PC-3 (cell line): ENCODE measurements at places on chromosomes 4 and X.
A peak's percentile ranks its signal among the peaks of the same experiment; 100 is the strongest.

GRCh38 chr4:68272860-68273259, 27.4 kb upstream of the TMPRSS11B start:
- H3K27ac ChIP-seq = no peak overlapping the region
- no peaks in the 10 kb centered on the region for H3K36me3 ChIP-seq
- no peaks in the 10 kb centered on the region for H3K27me3 ChIP-seq
- DNase-seq = peak; percentile 27
- peaks cover 20% of the 10 kb centered on the region for H3K4me1 ChIP-seq
- no peak overlapping the region; the same call in 1 of the 2 replicates for H3K4me3 ChIP-seq

- H3K4me3 ChIP-seq = no peak overlapping the region
- H3K4me1 ChIP-seq = no peaks in the 10 kb centered on the region
- no peak for DNase-seq
- H3K27me3 ChIP-seq = no peaks in the 10 kb centered on the region
Observed at GRCh38 chr4:174654634-174655033, 132.3 kb upstream of the HPGD start.

DNA sequence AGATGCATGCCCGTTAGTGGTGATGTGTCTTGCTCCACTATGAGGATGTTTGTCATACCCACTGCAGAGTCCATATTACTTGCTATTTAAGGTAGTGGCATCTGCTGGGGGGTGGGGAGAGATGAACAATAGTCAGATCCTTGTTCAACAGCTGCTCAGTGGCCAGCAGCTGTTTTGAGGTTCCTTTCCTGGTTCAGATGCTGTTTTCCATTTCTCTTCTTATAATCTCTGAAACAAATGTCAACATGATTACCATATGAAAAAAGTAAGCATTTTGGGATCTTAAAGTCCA, 1567.9 kb upstream of the TENM3 start:
- no peak overlapping the region for H3K27ac ChIP-seq
- H3K36me3 ChIP-seq = no peaks in the 10 kb centered on the region
- no peak overlapping the region for H3K4me3 ChIP-seq
- no peak for DNase-seq
- H3K27me3 ChIP-seq = no peaks in the 10 kb centered on the region
- no peaks in the 10 kb centered on the region for H3K4me1 ChIP-seq

DNA sequence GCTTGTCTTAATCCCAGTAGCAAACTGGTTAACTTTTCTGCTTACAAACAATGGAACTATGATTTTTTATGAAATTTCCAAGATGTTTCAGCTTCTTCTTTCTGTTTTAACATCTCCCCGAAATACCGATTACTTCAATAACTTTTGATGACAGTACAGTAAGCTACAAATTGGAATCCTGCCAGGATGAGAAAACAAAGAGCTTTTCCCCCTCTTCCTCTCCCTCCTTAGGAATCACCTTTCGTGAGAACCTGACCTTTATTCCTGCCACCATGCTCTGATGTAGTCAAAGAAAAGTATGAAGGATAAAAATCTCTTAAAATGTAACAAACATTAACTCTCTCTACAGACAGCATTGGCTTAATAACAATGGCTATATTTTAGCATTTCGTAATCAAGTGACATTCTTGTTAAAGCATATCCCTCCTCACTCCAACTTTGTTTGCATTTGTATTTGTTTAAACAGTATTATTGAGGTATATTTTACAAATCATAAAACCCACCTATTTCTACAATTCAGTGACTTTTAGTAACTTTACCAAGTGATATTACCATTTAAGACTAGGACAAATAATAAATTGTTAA, 148.7 kb upstream of the NAP1L5 start:
- peak overlapping the region; percentile 46 for H3K27ac ChIP-seq
- peak; percentile 46 for DNase-seq
- no peak overlapping the region for H3K4me3 ChIP-seq
- no peaks in the 10 kb centered on the region for H3K27me3 ChIP-seq

DNA sequence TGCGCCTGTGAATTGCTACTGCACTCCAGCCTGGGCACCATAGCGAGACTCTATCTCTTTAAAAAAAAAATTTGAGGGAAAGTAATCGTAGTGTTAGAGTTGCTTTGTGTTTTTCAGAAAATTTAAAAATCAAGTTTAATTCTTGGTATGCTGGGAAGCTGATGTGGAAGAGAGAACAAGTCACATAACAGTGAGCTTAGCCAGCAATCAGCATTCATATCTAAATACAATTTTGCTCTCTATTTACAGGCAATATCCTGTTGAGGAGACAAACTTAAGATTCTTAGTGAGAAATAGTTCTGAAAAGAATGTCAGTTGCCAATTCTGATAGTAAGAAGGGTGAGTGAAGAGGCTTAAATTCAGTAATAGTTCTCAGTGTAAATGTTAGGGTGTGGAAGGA, 9.6 kb upstream of the NDUFC1 start:
- no peak overlapping the region for H3K27ac ChIP-seq
- H3K4me1 ChIP-seq = no peaks in the 10 kb centered on the region
- no peaks in the 10 kb centered on the region for H3K36me3 ChIP-seq
- no peak for DNase-seq
- H3K27me3 ChIP-seq = no peaks in the 10 kb centered on the region

DNA sequence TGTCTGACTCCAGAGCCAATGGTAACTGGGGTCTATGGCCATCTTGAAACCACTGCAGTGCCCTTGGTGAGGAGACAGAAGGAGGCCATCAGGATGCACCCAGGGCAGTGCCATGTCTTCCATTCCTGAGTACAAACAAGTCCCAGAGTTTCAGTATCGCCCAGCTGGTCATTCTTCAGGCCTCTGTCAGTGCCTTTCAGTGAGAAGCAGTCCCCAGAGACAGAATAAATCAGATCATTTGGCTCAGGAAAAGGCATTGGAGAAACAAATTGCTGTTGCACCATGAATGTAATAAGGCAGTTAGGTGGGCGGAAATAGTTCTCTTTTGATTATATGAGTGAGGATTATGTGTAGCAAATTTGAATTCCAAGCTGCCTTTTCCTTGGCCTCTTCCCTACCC, 21.3 kb downstream of the ADGRG4 start:
- H3K36me3 ChIP-seq = no peaks in the 10 kb centered on the region
- no peaks in the 10 kb centered on the region for H3K27me3 ChIP-seq
- DNase-seq = no peak
- H3K4me3 ChIP-seq = no peak overlapping the region
- H3K4me1 ChIP-seq = 0 out of 2 replicates have a peak, but pooled peaks cover 3% of the 10 kb centered on the region

DNA sequence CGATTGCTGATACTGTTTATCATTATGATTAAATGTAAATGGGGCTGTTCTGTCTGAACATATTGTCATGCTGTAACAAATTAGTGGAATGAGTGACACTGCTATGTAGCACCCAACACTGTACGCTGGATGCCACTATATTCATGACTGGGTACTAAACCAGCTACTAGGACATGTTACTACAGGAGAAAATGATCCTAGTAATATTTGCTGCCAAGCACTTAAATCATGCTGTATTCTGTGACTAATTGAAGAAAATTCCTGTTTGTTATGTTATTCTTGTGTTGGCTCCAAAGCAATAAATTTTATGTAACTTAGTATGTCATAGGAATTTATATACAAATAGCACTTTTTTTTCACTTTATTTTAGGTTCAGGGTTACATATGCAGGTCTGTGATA, 804.2 kb downstream of the CENPC start:
- no peaks in the 10 kb centered on the region for H3K27me3 ChIP-seq
- no peaks in the 10 kb centered on the region for H3K36me3 ChIP-seq
- peak; percentile 78 for DNase-seq

GRCh38 chr4:147617173-147617840, at the start of gene TMEM184C:
TMEM184C (plus strand) TSS chr4:147617397; CDS start chr4:147617957, 560 bp downstream.
- H3K27me3 ChIP-seq = no peaks in the 10 kb centered on the region
- H3K4me3 ChIP-seq = peak within 1 kb of the TSS; percentile 91
- peak; percentile 95 for DNase-seq
- H3K36me3 ChIP-seq = 0 out of 2 replicates have a peak, but pooled peaks cover 2% of the 10 kb centered on the region
- peaks cover 17% of the 10 kb centered on the region for H3K4me1 ChIP-seq
- peak within 1 kb of the TSS; percentile 65 for H3K27ac ChIP-seq

- peak overlapping the region; percentile 81 for H3K27ac ChIP-seq
- no peaks in the 10 kb centered on the region for H3K27me3 ChIP-seq
- H3K36me3 ChIP-seq = no peaks in the 10 kb centered on the region
- peak overlapping the region; percentile 9; the same call in 1 of the 2 replicates for H3K4me3 ChIP-seq
- peaks cover 49% of the 10 kb centered on the region for H3K4me1 ChIP-seq
Observed at GRCh38 chr4:124409044-124409443, 303.5 kb downstream of the ANKRD50 start.

DNA sequence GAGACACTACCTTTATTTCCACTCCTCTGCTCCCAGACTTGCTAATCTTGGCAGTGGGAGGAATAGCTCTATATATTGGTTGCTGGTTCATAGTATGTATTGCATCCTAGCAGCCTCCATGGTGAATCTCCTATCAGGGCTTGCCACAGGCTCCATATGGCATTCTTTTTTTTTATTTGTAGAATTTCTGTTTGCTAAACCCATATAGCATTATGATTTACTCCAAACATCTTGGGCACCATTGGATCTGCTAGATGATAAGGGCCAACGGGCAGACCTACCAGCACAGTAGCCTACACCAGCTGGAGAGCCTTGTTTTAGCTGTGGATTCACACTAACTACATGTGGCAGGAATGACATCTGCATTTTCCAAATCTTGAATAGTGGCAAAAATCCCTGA, 6.9 kb downstream of the SMIM10 start:
- H3K27ac ChIP-seq = no peak overlapping the region
- no peaks in the 10 kb centered on the region for H3K36me3 ChIP-seq
- H3K4me1 ChIP-seq = peaks cover 22% of the 10 kb centered on the region
- no peaks in the 10 kb centered on the region for H3K27me3 ChIP-seq

GRCh38 chr4:30854531-30854930, 134.4 kb downstream of the PCDH7 start:
- peak; percentile 27 for DNase-seq
- no peaks in the 10 kb centered on the region for H3K36me3 ChIP-seq
- H3K4me1 ChIP-seq = no peaks in the 10 kb centered on the region; the same call in 1 of the 2 replicates
- H3K27me3 ChIP-seq = no peaks in the 10 kb centered on the region
- no peak overlapping the region for H3K27ac ChIP-seq
